Hindlimb muscle (tissue), 1 donor: ENCODE measurements at places on chromosomes 1 and 21. TPM values are rescaled to one million over a fixed set of nuclear protein-coding genes. Genes with fewer than 3 reads are reported as not detected.
A peak's percentile ranks its signal among the peaks of the same experiment; 100 is the strongest.

The MYOC gene
- 2.4 TPM for polyA plus RNA-seq

The KCNQ4 gene
- polyA plus RNA-seq, result 44.5 TPM

The KCNE1 gene
- 0.28 TPM for polyA plus RNA-seq

The PGLYRP3 gene
- polyA plus RNA-seq, result not detected

The MAP1LC3C gene
- 25.8 TPM for polyA plus RNA-seq

The GJC2 gene
- 1.2 TPM for polyA plus RNA-seq

The KLHDC9 gene
- 0.86 TPM for polyA plus RNA-seq

The PRKCZ gene
- polyA plus RNA-seq, result 7.8 TPM

The PAX7 gene
- polyA plus RNA-seq, result 52.1 TPM

DNA sequence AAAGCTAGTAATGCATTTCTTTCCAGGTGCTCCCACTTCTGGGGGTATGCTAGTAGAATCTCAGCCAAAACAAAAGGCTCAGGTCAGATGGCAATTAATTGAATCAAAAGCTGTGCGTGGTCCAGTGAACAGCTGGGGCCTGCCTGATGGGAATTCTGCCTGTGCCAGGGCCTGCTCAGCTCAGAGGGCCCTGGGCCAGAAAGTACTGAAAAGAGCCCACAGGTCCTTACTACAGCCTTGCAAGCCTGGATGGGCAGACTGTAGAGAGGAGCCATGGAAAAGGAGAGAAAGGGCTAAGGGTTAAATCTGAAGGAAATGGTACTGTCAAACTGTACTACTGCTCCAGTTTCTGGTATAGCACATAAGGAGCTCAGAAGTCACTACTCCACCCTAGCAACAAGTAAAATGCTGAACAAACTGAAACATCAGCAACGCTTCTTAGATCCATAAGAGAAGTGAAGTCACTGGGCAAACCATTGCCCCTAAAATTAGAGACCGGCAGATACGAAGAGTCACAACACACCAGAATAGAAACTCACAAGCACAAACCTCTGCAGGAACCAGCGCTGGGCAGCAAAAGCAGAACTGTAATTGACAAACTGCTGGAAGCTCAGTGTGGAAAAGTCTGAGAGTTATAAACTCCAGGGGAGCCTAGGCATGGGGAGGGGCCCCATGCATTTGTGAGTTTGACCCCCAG lies 121.1 kb upstream of the SYT6 start:
- DNase-seq, result no peak

DNA sequence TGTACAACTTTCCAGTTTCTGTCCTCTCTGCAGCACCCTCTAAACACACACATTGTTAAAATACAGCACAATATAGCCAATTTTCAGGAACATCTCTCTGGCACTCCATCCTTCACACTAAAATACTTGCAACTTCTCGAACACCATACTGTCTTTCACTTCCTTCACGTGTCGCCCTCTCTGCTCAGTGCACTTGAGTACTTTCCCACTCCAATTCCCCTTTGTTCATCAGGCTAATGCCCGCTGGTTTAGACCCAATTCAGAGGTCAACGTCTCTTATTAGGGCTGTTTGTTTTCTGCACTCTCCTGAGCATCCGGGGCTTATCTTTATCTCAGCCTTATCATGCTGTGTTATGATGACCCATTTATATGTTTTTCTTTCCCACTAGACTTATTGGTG lies 238.2 kb upstream of the SGIP1 start:
- no peak for DNase-seq

GRCh38 chr21:29219165-29219770 lies 79.5 kb upstream of the BACH1 start:
- no peak for DNase-seq

DNA sequence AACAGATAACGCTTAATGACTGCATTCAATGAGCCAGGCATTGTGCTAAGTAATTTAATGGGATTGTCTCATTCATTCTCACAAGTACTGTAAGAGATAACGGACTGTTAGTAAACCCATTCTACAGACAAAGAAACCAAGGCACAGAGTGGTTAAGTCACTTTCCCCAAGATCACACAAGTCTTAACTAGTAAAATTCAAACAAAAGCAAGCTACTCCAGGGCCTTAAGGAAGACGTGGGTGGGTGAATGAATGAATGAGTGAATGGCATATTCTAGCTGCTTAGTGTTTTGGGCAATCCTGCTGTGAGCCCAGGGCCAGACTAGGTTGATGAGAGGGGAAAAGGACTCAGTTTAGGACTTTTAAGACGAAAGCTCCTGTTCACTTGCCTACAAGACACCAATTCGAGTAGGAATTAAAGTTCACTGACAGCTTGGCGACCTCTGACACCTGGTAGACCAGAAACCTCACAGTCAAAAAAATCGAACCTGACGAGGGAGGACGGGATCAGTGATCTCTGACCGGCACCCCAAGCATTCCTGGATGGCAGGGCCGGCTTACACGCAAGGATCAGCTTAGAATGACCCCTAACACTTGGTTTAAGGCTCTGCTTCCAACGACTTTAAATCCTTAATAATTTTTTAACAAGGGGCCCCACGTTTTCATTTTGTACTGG lies 557 bp downstream of the EMC1 start:
- no peak for DNase-seq

- DNase-seq, result no peak
These were observed 102.5 kb downstream of the TRABD2B start for GRCh38 chr1:47894410-47895278.

DNA sequence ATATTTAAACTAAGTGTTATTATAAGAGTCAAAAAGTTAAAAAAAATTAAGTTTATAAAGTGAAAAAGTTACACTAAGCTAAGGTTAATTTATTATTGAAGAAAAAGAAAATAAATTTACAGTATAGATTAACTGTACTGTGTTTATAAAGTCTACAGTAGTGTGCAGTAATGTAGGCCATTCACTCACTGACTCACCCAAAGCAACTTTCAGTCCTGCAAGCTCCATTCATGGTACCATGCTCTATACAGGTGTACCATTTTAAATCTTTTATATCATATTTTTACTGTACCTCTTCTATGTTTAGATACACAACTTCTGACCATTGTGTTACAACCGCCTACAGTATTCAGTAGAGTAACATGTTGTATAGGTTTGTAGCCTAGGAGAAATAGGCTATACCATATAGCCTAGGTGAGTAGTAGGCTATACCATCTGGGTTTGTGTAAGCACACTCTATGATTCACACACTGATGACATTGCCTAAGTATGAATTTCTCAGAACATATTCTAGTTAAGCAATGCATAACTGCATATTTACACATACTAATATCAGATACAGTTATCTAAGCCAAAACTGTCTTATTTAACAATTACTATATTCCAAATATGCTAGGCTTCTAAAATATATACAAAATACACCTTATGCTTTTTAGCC lies 80.6 kb upstream of the GFI1 start:
- no peak for DNase-seq

GRCh38 chr1:211828584-211829342 lies 1.8 kb downstream of the LPGAT1 start:
- no peak for DNase-seq

DNA sequence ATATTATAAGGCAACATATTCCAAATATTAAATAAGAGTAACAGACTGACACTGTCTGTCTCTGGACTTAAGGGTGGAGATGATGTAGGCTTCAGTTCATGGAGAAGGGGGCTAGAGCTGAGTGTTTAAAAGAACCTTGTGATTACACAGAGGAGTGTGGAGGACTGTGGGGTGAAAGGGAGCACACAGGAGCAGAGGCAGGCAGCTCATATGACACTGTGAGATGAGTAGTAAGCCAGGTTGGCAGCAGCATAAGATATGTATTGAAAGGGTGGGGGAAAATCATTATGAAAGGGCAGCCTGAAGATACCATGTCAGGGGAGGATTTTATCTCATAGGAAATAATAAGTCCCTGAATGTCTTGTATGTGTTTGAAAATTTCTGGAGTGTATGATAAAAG lies 104.5 kb downstream of the AK5 start:
- no peak for DNase-seq

GRCh38 chr1:218259800-218260199 lies 25.3 kb upstream of the RRP15 start:
- DNase-seq, result no peak

DNA sequence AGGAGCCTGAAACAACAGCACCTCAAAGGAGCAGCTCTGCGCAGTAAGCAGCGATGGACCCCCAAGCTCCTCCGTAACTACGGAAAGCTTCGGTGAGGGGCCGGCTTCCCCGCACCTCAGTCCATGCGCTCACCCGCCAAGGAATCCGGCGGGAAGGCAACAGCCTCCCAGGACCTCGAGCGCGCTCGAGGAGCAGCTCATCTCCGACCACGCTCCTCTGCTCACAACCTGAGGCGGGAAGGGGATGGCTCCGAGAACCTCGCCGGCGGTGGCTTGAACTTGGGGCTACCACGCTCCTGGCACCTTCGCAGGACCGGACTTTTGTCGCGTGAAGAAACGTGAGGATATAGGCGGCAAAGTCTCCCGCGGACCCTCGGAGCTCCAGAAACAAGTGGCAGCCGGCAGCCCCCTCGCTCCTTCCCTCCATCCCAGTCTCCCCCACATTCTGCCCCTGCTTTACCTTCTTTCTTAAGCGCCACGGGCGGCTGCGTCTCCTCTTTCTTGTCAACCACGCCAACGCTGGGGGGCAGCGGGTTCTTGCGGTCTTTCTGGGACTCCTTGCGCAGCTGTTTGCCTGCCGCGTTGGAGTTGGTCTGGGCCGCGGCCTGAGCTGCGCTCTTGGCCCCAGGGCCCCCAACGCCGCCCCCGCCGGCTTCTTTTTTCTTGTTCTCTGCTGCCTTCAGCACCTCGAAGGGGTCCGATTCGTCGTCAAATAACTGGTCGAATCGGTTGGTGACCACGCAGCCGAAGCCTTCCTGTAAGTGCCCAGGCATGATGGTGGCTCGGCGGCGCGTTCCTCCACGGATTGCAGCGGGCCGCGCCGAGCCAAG lies 459 bp downstream of the SERBP1 start:
- peak; percentile 52 for DNase-seq

GRCh38 chr1:96363826-96364225 lies 357.8 kb upstream of the PTBP2 start:
- no peak for DNase-seq

- no peak for DNase-seq
These were observed 42.0 kb downstream of the TBCE start for GRCh38 chr1:235409042-235409820.

- DNase-seq, result no peak
These were observed 208.1 kb downstream of the PATJ start for GRCh38 chr1:61950418-61950817.
